ENCODE measurements at places on chromosomes 6 and 20. TPM values are rescaled to one million over a fixed set of nuclear protein-coding genes. Genes with fewer than 3 reads are reported as not detected.
A peak's percentile ranks its signal among the peaks of the same experiment; 100 is the strongest.

- peak; percentile 9 for DNase-seq
Measured at GRCh38 chr6:142716097-142716496, 228.9 kb downstream of the HIVEP2 start.

- DNase-seq: no peak
Measured at GRCh38 chr6:158230967-158231550, 62.9 kb downstream of the GTF2H5 start.

DNA sequence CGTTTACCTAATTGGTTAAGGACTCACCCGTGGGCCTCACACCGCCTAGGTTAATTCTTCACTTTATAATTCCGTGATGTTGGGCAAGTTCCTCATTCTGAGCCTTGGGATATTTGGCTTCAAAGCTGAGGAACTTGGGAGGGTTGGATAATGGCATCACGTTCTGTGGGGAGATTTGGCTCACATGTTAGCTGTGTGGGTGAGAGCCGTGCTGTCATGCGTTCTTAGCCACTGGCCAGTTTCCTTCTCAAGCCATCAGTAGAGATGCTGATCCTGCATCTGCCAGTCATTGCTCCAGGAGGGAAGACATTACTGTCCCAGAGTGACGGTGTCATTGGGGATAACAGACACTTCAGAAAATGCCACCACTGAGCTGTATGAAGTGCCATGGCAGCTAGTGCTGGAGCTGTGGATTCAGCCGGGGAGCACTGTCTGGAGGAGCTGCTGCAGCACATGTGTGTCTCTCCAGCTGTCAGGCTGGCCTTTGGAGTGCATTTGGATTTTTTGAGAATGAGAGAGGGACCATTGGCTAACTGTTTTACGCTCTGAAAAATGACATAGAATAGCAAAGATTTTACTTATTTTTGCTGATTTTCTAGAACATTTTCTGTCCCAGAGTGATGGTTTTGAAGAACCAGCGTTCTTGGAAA lies 16.5 kb downstream of the IGF2R start:
- DNase-seq: no peak

Gene ZKSCAN3
- total RNA-seq: 8.0 TPM

Gene PTCHD4
- 0.17 TPM for total RNA-seq

Gene TNF
- 0.42 TPM for total RNA-seq

DNA sequence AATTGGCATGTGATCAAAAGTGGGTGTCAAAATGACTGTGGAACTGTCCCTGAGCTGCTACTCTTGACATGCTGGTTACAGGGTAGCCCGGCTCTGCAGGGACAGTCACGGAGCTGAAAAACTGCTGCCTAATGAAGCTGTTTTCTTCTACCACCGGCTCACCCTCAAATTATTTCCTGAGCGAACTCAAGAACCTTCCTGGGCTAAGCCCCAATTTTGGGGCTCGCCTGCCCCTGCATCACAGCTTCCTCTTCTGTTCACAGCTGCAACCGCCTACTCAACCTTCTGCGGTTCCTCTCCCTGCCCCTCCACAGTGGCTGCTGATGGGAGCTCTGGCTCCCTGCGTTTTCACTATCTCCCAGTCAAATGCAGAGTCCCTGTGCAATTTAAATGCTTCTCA lies 110.8 kb upstream of the MLN start:
- DNase-seq: peak; percentile 10

- no peak for DNase-seq
Measured at GRCh38 chr20:50568549-50568942, 58.4 kb downstream of the PTPN1 start.

DNA sequence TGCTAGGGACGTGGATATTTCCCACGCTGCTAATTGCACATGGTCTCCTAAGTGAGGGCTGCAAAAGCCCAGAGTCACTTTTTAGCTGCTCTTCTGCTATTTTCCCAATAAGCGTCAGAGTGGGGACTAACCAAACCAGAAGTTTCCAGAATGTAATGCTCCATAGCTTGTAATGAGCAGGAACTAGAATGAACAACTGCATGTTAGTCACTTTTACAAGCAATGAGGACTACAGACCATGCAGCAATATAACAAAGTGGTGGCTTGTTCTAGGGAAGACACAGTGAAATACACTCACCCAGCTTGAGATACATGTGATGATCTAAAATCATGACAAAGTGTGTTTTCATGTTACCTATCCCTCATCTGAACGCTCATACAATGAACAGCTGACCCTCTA lies 314.1 kb upstream of the SGK1 start:
- DNase-seq: no peak

Gene TINAG
- not detected for total RNA-seq

DNA sequence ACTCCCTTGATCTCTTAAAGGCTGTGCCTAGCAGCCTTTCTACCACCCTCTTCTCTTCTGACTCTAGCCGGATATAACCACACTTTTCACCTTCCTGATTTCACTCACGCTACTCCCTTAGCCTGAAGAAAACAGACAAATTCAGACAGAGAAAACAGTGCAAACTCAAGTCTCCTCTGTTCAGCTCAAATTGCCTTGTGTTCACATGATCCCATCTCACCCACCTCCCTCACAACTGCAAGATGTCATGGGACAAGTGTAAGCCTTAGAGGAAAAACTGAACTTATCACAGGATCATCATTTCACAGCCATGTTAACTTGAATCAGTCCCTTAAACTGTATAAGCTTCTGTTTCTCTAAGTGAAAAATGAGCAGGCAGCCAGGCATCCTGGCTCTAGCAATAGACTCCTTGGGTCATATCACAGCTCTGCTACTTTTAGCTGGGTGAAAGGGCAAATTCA lies 66.5 kb upstream of the TENT5A start:
- DNase-seq: no peak

DNA sequence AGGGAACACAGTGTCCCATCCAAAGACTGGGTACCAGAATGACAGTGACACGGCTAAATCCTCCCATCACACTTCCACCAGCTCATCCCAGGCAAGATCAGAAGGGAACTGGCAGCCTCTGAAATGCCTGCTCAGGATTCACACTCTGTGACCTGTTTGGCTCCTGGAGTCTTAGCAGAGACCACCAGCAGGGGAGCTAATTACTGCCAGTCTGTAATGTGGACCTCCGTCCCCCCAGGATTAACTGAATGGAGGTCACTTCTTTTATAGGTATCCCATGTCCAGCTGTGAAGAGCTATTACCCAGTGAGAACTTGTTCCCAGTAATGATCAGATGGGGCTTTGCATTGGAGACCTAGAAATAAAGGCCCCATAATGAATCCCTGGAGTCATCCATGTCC lies 45.2 kb downstream of the DEFB114 start:
- no peak for DNase-seq

Gene FABP7
- 1.2 TPM for total RNA-seq

Gene NFATC2
- 0.76 TPM for total RNA-seq

DNA sequence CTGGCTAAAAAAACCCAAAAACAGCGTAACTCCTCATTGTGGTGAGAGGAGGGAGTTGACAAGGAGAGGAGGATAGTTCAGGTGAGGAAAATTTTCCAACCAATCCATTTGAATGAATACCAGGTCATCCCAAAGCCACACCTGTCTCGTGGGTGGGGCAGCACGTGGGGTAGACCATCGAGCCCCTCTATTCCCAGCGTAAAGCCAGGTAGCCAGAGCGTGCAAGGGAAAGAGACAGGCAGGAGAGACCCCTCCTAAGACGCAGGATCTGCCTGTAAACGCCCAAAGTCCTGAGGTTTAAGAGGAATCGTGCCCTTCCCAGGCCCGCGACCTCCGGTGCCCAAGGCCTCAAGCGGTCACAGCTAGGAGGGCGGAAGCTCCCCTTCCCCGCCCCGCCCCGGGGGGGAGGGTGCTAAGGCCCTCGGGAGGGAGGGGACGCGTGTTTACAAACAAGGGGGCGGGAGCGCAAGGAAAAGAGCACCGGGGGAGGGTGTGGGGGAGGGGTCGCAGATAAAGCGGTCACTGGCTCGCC lies 712 bp downstream of the RXRB start:
- peak; percentile 77 for DNase-seq
